ENCODE measurements at places on chromosomes 7 and 10.

GRCh38 chr10:107733328-107734130 lies 569.0 kb upstream of the SORCS1 start:
- no peak for DNase-seq

DNA sequence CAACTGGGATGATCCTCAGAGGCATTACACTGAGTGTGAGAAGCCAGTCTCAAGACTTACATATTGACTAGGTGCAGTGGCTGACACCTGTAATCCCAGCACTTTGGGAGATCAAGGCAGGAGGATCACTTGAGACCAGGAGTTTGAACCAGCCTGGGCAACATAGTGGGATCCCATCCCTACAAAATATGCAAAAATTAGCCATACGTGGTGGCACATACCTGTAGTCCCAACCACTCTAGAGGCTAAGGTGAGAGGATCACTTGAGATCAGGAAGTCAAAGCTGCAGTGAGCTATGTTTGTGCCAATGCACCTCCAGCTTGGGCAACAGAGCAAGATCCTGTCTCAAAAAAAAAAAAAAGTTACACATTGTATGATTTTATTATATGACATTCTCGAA lies 23.5 kb upstream of the TNPO3 start:
- no peak for DNase-seq

DNA sequence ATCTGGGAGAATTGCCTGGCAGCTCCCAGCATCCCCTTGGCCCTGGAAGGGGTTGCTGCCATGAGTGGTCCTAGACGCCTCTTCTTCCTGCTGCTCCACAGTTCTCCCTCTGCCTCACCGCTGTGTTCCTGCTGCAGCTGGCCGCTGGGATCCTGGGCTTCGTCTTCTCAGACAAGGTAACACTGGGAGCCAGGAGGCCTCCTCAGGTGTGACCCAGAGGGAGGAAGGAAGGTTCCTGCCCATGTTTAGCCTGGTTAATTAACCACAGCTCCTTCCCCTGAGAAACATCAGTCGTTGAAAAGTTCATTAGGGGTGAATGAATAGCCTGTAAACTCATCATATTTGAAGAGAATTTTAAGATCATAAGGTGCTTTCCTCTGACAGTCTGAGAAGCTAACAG lies 18.2 kb downstream of the TSPAN33 start:
- DNase-seq, result no peak

- no peak for DNase-seq
These were observed 99.1 kb downstream of the ZNF365 start for GRCh38 chr10:62473241-62473640.

GRCh38 chr10:92042541-92042940 lies 119.0 kb downstream of the BTAF1 start:
- DNase-seq, result no peak

DNA sequence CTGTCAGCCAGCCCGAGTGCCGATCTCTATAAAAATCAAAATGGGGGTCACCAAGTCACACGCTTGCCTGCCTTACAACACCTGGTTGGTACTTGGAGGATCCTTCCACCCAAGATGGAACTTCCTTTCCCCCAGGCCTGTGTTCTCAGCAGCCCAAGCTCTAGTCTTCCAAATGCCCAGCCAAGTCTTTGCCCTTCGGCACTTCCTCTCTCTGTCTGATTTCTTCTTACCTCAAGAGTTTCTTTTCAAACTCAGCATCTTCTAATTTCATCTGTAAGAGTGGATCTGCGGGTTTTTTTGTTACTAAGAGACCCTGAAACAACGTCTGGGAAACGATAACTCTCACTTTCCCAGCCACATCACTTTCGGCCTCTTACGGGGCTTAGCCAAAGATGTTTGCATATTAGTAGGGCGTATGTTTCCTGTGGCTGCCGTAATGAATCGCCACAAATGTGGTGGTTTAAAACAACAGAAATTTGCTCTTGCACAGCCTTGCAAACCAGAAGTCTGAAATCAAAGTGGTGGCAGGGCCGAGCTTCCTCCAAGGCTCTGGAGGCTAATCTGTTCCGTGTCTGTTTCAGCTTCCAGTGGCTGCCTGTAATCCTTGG lies 219.9 kb downstream of the TCF7L2 start:
- DNase-seq, result no peak

DNA sequence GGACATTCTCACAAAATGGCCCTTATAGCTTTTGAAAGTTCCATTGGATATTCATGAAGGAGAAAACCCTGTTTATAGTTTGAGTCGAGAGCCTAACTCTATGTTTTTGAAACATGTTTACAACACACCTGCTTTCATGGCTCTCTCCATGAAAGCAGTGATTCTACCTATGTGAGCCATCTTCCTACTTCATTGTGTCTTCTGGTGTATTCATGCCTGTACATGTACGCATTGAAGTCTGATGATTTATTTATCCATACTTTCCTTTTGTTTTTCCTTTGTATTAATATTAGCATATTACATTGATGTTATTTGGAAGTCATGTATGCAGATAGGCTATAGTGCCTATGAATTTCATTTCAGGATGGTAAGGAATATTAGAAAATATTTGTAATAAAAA lies 58.0 kb downstream of the LAMB4 start:
- no peak for DNase-seq

Measured in stimulated activated CD8-positive, alpha-beta memory T cell treated with anti-CD3 and anti-CD28 coated beads, Interleukin-15, amount 100 ng/mL, for 1 hour (primary cell).